ENCODE measurements at places on chromosomes 2 and 18. TPM values are rescaled to one million over a fixed set of nuclear protein-coding genes. Genes with fewer than 3 reads are reported as not detected.

IL37 gene
- not detected for total RNA-seq

DNA sequence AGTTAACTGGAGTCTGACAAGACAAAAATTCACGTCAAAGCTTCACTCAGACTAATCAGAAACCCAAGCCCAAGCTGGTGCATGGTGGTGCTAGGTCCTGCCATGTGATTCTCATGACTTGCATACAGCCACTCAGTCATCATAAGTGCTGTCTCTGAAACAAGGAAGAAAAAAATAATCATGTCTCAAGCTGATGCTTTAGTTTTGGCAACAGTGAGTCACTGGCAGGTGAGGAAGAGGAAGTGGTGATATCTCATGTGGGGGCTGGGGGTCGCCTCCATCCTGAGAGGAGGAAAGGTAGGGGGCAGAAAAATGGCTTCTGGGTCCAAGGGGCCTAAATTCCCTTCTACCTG is 136.3 kb downstream of the TMEM163 start:
- peaks cover 5% of the 10 kb centered on the region for H3K4me1 ChIP-seq
- no peaks in the 10 kb centered on the region for H3K36me3 ChIP-seq
- H3K27me3 ChIP-seq: no peaks in the 10 kb centered on the region

DNA sequence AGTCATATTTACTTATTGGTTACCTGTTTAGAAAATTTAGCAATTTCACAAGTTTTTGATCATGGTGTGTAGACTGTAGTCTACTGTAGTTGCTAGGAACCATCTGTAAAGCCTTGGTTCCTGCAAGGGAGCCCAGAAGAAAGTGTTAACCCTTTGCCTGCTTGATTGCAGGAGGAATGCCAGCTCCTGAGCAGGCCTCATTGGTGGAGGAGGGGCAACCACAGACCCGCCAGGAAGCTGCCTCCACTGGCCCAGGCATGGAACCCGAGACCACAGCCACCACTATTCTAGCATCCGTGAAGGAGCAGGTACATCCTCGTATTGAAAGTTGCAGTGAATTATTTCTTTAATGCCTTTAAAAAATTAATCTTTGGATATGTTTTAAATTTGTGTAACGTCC is 76.3 kb downstream of the PKP4 start:
- no peak overlapping the region for H3K27ac ChIP-seq
- H3K4me1 ChIP-seq: no peaks in the 10 kb centered on the region
- no peak for DNase-seq
- H3K27me3 ChIP-seq: no peaks in the 10 kb centered on the region
- no peaks in the 10 kb centered on the region for H3K36me3 ChIP-seq
- no peak overlapping the region for H3K4me3 ChIP-seq

GRCh38 chr2:162212366-162212765 is 30.9 kb downstream of the FAP start:
- no peak overlapping the region for H3K4me3 ChIP-seq
- H3K27ac ChIP-seq: no peak overlapping the region
- DNase-seq: no peak
- no peaks in the 10 kb centered on the region for H3K36me3 ChIP-seq
- no peaks in the 10 kb centered on the region for H3K4me1 ChIP-seq
